Hematopoietic multipotent progenitor cell treated with erythropoietin and hydrocortisone succinate and interleukin-3 and kit ligand, for 6 days (in vitro differentiated cells): ENCODE measurements at places on chromosomes 4 and X.

DNA sequence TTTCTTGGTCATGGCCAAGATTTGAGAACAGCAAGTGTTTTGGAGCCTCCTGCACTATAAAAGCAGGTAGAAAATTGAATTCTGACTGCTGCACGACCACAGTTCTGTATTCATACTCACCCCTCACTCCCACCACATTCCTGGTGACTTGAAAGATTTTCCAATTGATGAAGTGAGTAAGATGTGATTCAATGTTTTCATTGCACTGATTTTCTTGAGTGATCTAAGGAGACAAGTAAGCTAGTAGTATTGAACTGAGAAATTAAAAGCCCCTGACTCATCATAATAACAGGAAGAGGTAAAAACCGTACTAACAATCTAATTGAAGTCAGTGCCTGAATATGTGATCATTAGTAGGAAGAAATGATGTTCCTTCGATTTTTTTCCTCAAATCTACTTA lies 6.1 kb upstream of the SEC24D start:
- DNase-seq = no peak

GRCh38 chr4:7351014-7351413 lies 83.7 kb downstream of the PSAPL1 start:
- DNase-seq = no peak

GRCh38 chr4:8860096-8860891 lies 11.3 kb downstream of the HMX1 start:
- DNase-seq = no peak

GRCh38 chr4:147736458-147736857 lies 4.6 kb downstream of the ARHGAP10 start:
- DNase-seq = no peak

GRCh38 chrX:7272346-7272745 lies 124.4 kb upstream of the PUDP start:
- no peak for DNase-seq

GRCh38 chr4:122293374-122294365 lies 85.1 kb upstream of the ADAD1 start:
- no peak for DNase-seq

DNA sequence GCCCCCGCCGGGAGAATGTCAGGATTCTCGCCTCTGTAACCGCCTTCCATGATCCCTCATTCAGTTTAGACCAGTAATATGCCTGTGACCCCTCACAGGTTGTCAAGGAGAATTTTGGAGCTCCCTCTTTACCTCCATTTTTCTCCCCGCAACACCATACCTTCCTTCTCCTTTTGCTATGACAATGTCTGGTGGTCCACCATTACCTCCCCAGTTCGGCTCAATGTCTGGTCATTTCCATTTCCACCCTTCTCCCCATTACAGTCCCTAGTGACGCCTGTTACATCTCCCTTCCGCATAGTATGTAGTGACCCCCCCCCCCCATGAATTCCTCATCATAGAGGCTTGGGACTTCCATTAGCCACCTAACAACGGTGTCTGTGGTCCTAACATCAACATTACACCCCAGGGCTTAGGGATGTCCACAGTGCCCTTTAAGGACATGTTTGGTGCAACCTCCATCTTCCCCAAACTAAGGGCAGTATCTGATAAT lies 700 bp downstream of the ARAF start:
- no peak for DNase-seq

- peak; percentile 54 for DNase-seq
Observed at GRCh38 chr4:99816545-99817308, at the start of gene DAPP1. TSS of gene DAPP1 (plus strand) at chr4:99816827. CDS start at chr4:99816914, 87 bp downstream.

GRCh38 chr4:179128299-179128698 lies 1686.1 kb upstream of the AGA start:
- no peak for DNase-seq

- no peak for DNase-seq
Observed at GRCh38 chr4:166146806-166147540, 273.9 kb downstream of the TLL1 start.

DNA sequence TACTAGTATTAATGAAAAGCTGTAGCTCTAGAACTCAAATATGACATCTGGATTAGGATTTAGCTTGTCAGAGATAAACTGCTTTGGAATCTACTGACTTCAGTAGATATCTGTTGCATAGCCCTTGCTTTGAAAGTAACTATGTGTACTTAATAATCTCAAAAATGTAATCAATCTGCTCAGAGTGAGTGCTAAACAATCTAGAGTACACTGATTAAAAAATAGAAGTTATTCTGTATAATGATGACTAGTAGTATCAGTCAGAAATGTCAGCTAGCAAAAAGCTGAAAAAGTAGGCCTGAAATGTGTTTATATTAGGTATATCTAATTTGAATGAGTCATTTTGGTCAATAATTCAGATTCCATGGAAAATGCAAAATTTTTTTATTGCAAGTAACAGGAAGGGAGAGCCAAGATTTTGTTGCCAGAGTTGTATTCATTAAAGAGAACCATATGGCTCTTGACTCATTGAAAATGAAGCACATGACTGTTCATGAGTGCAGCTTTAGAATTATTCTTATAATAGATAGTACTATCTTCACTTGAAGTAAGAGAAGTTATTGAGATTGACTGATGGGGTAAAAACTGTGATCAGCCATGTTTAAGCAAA lies 20.0 kb downstream of the CLCN3 start:
- DNase-seq = no peak
